ENCODE measurements at places on chromosomes 7 and 10.

DNA sequence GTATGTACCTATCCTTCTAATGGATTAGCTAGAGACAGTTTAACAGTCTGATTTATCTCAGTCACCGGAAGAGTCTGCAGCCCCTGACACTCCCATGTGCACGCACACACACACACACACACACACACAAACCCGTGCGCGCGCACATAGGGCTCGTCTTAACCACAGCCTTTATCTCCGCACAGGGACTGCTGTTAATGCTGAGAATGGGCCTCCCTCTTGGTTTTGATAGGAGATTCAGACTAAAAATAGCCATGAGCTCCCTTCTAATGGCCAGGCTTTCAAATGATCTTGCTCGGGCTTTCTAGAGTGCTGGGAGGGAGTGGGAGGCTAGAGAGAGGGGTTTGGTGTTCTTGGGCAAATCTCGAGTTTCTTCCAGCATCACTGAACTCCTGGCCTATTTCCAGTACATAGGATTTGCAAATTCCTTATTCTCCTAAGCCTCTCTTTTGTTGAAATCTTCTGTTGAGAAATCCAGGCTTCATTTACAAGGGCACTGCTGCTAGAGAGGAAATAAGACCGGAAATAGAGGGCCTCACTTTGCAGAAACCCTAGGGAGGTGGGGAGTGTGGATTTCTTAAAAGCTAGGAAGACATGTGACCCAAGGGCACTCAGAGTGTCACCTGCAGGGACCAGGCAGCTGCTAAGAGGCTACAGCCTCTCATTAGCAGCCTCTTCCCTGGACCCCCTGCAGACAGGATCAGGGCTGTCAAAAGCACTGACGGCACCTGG, 2.4 kb downstream of the TMEM72 start:
- DNase-seq: peak; percentile 61

GRCh38 chr10:19480353-19480752, 335.9 kb upstream of the PLXDC2 start:
- no peak for DNase-seq

DNA sequence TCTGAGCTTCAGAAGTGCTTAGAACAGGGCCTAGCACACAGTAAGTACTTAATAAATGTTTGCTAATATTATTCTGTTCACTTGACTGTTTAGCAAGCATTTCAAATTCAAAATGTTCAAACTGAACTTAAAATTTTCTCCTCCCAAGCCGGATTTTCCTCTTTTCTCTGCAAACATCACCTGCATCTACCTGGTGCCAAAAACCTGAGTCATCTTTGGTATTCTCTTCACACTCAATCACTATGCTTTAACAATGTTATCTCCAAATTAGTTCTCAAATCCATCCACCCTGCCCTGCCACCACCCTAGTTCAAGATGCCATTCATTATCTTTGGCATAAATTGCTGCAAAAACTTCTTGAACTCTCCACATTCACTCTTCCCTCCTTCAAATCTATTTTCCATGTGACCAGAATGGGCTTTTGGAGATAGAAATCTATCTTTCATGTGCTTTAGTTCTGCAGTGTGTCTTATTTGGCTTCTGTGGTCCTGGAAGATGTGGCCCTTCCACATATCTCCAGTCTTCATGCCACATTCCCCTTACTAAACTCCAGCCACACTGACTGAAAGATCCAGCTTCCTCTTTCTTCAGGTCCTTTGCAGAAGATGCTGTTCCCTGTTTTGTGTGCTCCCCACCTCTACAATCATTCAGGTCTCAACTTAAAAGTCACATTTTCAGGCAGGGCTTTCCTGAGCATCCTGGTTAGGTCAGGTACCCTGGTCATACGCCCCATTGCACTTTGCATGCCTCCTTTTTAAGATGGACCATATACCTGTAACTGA, 2.0 kb downstream of the GGCT start:
- no peak for DNase-seq

GRCh38 chr10:93951905-93952304, 41.8 kb upstream of the PLCE1 start:
- DNase-seq: no peak
